ENCODE measurements at places on chromosomes 7 and 10. TPM values are rescaled to one million over a fixed set of nuclear protein-coding genes. Genes with fewer than 3 reads are reported as not detected.
A peak's percentile ranks its signal among the peaks of the same experiment; 100 is the strongest.

DNA sequence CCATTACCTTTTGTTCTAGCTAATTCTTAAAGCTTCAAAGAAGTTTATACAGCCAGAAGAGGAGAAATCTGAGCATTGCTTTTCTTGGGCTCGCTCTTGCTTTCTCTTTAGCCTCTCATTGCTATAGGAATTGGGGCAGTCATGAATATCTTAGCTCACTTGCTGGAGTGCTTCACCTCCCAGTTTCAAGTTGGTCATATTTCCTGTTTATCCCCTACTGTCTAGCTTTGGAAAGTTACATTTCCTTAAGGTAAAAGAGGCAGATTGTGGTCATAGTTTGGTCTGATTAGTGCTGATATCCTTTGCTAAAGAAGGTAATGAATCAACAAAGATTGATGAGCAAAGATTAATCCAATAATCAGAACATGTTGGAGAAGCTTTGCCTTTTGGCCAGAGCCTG is 77.7 kb upstream of the GLI3 start:
- no peak for DNase-seq

GRCh38 chr10:30011396-30011795 is 48.0 kb downstream of the JCAD start:
- DNase-seq: no peak

GRCh38 chr10:93746844-93747284 is 10.9 kb upstream of the LGI1 start:
- DNase-seq: peak; percentile 96

- no peak for DNase-seq
These were observed 85.3 kb downstream of the FAM241B start for GRCh38 chr10:69715156-69715898.

DNA sequence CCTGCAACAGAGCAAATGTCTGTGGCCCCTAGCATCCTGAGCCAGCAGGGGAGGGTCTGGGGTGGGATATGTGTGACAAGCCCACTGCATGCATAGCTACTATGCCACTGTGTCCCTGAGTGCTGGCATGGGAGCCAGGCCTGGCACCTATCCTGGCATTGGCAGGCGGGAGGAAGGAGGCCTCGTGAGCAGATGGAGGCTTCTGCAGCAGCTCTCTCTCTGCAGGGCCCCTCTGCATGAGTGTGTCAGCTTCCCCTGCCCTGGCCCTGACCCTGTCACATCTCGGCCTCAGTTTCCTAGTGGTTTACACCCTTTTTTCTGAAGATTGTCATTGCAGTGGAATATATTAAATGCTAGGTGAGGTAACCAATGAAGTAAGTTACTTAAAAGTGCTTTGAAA is 13.1 kb upstream of the IMPDH1 start:
- no peak for DNase-seq

MGAM2 gene
- not detected for total RNA-seq

- peak; percentile 41 for DNase-seq
These were observed 56.0 kb upstream of the GLI3 start for GRCh38 chr7:42292991-42293521.

- DNase-seq: no peak
These were observed 347.1 kb downstream of the FGFR2 start for GRCh38 chr10:121250995-121251764.

GRCh38 chr7:1539882-1540775 is 9.6 kb downstream of the MAFK start:
- DNase-seq: no peak

SCD gene
- 220 TPM for total RNA-seq

GRCh38 chr10:3647074-3647473 is 137.9 kb downstream of the KLF6 start:
- DNase-seq: no peak

DNA sequence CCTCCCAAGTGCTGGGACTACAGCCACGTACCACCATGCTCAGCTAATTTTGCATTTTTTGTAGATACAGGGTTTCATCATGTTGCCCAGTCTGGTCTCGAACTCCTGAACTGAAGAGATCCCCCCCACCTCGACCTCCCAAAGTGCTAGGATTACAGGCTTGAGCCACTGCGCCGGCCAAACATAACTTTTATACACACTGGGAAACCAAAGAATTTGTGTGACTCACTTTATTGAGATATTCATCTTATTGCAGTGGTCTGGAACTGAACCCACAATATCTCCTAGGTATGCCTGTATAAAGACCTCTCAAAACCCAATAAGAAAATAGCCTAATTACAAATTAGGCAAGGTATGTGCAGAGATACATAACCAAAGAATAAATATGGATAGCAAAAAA is 182.6 kb upstream of the FEZF1 start:
- no peak for DNase-seq

- no peak for DNase-seq
These were observed 64.3 kb downstream of the RGS10 start for GRCh38 chr10:119478111-119478802.

ANKRD26 gene
- total RNA-seq: 10.6 TPM

DNA sequence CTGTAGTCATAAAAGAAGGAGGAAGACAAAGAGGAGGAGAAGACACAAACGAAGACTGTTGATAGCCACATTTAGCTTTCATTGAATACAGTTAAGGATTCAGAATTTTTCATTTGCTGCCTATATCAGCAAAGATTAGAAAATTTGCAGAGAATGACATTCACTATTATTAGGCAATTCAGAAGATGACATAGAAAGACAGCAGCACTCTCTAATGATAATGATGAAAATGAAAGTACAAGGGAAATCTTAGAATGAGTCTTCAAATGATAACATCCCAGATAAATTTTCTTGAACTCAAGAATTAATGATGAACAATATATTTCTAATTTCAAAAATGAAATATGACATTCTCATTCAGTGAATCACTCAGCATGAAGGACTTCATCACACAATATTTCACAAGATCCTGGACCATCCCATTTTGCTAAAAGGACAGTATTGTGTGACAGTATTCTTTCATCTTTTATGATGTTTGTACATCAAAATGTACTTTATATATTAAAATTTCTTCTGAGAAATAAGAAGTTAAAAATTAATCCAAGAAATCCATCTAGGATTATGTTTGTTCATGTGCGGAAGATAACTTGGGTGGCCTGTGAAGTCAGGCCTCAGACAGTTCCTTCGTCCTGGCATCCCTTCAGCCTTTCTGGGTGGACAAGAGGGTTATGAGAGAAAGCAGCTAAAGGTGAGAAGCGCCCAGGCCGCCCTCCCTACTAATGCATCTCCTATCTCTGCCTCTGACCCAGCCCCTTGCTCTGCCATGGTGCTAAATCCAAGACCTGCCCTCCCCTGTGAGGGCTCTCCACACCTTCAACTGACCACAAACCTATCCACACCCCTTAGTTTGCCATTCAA is 47.4 kb upstream of the CAMK2B start:
- DNase-seq: no peak

C10orf95 gene
- 1.4 TPM for total RNA-seq

- DNase-seq: no peak
These were observed 59.0 kb downstream of the MTPN start for GRCh38 chr7:135918134-135918533.

GRCh38 chr7:154375956-154376355 is 323.8 kb downstream of the DPP6 start:
- DNase-seq: no peak

ZNF804B gene
- total RNA-seq: not detected

TM9SF3 gene
- total RNA-seq: 75.2 TPM

DNA sequence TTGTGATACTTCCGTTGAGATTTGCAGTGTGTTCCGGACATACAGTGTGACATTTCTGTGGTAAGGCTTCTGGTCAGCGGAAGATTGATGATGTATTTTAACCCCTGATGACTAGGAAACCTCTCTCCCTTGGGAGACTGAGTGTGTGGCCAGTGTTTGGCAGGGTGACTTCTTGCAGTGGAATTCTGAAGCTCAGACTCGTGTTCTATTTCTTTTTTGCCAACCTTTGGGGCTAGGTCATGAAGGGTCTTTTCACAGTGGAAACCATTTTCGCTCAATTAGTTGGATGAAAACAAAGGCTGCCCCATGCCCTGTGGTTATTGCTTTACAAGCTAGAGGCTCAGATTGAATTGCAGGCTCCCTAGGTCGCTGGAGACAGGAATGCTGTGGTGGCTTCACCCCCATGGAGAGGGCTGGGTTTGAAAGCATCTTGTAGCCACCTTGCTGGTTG is 288.9 kb downstream of the BBS9 start:
- DNase-seq: no peak

DNA sequence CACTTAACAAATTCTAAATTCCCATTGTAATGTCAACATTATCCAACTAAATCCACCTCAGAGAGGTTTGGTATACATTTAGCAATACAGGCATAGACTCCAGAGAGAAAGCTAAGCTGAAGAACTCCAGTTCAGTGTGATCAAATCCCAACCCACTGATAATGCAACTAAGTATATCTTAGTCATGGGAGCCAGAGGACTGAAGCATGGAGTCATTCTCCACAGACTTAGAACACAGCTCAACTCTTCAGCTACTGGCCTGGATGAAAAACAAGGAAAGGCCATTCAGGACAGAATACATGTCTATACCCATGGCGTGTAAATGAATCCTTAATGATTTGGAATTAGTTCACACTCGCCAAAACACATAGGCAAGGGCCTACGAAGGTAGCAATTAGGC is 27.9 kb downstream of the NOC3L start:
- no peak for DNase-seq

DNA sequence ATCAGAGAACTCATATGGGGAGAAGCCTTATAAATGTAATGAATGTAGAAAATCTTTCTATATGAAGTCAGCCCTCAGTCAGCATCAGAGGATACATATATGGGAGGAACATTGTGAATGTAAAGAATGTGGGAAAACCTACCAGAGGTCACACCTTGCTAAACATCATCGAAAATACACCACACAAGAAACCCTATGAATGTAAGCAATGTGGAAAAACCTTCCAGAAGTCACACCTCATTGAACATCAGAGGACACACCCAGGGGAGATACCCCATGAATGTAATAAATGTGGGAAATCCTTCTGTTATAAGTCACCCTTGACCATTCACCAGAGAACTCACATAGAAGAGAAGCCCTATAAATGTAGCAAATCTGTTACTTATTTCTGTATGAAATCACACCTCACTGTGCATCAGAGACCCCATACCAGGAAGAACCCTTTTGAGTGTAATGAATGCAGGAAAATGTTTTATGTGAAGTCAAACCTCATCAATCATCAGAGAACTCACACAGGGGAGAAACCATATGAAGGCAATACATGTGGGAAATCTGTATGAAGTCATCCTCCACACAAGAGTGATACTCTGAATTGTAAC is 30.8 kb downstream of the ZNF12 start:
- DNase-seq: no peak
